Iris pigment epithelial cell (primary cell): ENCODE measurements at places on chromosomes 5 and 9.
A peak's percentile ranks its signal among the peaks of the same experiment; 100 is the strongest.

- DNase-seq: no peak
These were observed 1435.7 kb downstream of the MAT2B start for GRCh38 chr5:164941132-164941531.

GRCh38 chr5:55836191-55836590, 15.0 kb upstream of the IL31RA start:
- peak; percentile 43 for DNase-seq

- no peak for DNase-seq
These were observed 321.8 kb downstream of the SLIT3 start for GRCh38 chr5:168979135-168979534.

- DNase-seq: no peak
These were observed 25.8 kb upstream of the MED10 start for GRCh38 chr5:6404129-6404528.

DNA sequence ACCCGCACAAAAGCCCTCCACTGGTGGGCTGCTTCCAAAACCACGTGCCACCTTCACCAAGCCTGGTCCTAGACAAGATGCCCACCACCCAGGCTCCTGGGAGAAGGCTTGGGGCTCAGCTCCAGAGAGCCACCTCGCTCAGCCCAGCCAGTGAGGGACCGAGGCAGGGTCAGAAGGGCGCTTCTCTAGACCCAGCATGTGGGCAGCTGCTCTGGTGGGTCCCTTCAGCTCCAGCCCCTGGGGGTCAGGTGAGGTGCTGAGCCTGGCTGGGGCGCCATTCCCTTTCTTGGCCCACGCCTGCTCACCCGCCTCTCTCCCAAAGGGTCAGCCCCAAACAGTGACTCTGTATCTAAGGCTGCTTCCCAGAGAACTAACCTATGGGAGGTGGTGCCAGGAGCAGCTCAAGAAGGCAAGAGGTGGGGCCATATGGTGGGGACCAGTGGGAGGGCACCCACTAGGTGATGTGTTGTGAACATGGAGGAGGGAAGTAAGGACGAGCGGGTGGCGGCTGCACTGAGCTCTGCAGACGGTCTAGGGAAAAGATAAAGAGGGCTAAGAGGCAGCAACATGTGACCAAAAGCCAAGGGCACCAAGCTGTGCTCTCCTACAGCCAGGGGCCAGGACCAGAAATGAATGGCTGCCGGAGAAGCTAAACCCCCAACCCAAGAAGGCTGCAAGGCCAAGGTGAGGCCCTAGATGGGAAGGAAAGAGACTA, 79.3 kb downstream of the CAMSAP1 start:
- no peak for DNase-seq

DNA sequence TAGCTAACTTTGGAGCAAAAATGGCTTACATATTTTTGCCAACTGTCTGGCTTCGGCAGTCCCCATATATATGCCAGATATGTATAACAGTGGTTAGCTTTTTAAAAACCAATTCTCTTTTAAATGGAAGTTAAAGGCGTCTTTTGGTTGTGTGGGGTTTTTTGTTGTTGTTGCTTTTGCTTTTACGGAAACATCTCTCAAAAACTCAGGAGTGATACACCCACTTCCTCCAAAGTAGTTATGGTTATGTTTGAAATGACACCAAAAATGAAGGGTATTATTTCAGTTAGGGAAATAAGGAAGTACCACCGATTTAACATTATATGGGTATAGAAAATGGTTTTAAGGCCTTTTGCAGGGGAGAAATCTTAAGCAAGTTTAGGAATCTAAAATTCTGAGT, 2.3 kb downstream of the CNOT8 start:
- no peak for DNase-seq

- no peak for DNase-seq
These were observed 59.5 kb downstream of the PIK3R1 start for GRCh38 chr5:68274847-68275651.

DNA sequence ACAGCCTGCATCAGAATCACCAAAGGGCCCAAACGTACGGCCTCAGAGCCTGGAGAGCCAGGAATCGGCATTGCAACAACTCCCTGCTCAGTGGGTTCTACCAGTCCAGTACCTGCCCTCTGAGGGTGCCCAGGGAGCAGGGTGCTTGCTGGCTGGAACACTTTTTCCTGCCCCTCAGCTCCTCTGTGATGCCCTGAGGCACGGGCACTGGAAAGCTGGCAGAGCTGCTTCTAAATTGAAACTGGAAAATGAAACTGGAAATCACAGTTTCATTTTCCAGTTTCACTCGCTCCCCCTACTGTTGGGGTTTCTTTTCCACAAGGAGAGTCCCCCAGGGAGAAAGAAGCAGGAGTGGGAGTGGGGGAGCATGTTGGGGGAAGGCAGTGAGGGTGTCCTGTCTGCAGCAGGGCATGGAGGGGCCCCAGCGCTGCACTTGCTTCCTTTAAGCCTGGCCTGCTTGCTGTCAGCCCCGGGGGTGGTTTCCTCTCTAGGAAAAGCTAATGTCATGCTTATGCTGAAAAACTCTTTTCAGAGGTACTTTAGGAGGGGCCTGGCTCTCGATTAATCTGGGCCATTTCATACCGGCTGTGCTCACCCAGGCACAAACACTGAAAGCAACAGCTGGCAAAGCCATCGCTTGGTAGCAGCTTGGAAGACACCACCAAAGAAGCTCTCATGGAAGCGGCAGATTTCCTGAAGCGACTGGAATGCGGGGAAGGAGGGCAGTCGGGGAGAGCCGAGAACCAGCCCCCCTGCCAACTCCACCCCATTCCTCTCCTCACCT, 26.2 kb downstream of the IRF1 start:
- no peak for DNase-seq

GRCh38 chr5:160961038-160961437, 109.0 kb upstream of the ATP10B start:
- DNase-seq: no peak

- peak; percentile 35 for DNase-seq
These were observed 60.7 kb downstream of the COL27A1 start for GRCh38 chr9:114216081-114216480.

DNA sequence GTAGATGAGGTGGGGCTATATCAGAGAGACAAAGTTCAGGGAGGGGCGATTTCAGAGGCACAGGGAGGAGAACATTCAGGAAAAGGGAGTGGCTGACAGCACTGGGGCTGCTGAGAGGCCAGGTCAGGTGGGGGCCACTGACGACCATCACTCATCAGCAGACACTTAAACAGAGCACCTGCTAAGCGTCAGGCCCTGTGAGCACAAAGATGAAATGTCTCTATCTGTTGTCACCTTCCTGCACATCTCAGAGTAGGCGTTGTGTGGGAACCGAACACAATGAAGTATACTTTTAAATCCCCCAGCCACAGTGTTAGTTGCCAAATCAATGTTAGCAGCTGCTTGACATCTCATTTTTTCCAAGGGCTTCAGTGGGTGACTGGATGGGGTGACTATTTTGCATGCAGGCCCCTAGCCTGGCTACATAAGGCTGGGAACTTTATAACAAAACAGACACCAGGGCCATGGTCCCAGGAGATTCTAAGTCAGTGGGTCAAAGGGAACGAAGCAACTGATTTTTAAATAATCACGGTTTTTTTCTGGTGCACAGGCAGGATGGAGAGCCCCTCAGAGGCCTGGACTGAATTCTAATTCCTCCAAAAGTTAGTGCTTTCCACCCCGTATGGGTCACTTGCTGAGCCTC, 31.1 kb upstream of the ANKRD18A start:
- DNase-seq: no peak

GRCh38 chr5:35438786-35439185, 178.9 kb upstream of the SPEF2 start:
- no peak for DNase-seq

DNA sequence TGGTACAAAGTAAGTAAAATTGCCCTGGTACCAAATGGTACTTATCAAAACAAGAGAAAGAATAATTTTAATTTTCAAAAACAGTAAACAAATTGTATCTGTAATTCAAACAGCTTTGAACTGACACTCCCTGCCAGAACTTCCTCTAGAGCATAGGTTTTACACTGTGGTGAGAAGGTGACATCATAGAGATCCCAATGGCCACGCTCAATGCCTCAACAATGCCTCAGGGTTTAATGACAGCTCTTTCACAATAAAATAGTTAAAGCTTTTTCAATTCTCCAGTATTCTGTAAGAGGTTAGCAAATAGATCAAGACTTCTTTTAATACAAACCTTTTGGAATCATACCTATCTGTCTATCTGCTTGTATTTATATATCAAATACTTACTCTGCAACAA, 437.1 kb downstream of the PRR16 start:
- DNase-seq: no peak

GRCh38 chr9:93098236-93098946, 2.4 kb downstream of the CARD19 start:
- peak; percentile 98 for DNase-seq

GRCh38 chr9:120394058-120394669, 185.8 kb downstream of the CDK5RAP2 start:
- DNase-seq: peak; percentile 98

- DNase-seq: no peak
These were observed 478.3 kb downstream of the PSAT1 start for GRCh38 chr9:78775211-78775610.

- DNase-seq: no peak
These were observed 241.4 kb downstream of the HINT1 start for GRCh38 chr5:130923543-130924124.

DNA sequence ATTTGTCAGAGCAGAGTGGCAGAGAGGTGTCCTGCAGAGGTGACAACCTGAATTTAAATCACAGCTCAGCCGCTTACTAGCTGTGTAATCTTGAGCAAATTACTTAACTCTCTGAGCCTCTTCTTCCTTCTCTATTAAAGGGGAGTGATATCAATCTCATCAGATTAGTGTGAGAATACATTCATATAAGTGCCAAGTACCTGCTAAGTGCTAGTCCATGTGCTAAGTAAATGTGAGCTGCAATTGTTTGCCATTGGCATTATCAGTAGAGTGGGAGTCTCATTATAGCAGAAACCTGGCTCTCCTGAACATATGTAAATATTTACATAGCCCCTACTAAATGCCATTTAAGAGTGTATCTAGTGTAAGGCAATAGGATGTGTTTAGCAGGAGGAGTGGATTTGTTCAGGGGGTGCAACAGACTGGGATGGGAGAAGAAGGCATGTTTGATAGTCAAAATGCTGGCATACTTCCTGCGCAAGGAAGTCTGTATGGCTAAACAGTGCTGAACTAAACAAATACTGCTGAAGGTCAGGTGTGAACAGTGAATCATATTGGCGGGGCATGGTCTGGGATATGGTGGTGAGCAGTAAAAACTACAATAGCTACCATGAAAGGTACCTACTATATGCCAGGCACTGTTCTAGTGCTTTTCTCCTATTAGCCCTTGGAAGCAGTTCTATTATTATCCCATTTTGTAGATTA, 74.5 kb downstream of the F2RL2 start:
- DNase-seq: no peak

DNA sequence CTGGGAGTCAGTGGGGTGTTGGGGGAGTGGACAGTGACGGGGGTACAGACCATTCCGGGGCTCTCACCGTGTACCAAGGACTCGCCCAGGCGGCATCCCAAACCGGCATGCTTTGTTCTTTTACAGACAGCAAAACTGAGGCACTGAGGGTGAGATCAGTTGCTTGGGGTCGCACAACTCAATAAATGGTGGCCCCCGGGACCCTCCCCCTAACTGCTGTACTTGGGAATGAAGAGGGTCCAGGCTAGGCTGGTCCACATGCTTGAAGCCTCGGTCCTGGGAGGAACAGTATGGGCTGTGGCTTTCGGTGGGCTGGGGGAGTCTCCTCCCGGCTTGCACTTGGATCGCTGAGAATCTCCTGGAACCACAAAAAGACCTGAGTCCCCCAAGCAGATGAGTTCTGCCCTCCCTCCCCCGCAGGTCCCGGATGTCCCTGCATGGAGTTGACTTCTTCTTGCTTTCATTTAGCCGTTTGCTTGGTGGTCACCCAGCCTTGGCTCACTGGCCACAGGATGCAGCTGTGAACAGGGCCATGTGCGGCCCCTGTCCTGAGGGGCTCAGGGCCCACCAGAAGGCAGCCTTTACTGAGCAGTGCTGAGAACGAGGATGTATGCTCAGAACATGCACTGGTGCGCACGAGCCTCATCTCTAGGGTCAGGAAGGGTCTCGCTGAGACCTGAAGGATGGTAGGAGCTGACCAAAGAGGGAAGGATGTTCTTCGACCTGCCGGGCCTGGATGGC, 4.2 kb downstream of the LAMC3 start:
- no peak for DNase-seq

DNA sequence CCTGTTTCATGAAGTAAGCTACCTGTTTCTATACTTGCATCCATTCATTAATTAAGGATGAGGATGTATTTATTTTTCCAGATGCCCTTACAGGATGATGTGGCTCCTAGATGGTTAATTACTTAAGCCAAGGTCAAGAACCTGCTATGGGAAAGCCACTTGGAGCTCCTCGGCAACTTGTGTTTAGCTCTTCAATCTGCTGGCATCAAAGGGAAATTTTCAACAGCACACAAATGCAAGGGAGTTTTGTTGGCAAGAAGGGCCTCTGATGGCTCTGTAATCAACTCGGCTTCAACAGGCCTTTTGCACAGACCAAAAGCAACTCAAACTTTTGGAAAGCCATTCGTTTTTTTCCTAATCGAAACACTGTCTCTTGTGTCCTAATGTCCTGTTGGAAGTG, 125.3 kb downstream of the EFNA5 start:
- no peak for DNase-seq

DNA sequence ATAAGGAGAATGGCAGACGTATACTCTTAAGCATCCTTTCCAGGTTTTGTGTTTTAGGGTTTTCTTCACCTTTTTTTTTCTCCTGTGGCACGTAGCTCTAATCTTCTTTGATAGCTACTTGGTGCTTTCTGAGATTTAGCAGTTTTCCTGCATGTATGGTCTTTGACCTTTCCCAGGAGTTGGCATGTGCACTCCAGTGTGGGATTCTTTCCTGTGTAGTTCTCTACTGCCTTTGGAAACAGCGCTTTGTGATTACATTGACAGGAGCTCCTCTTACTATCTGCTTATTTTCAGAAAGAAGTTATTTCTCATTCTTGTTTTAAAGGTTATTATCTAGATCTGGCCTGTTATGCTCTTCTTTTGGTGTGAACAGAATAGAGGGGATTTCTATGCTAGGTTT, 65.5 kb downstream of the UNC13B start:
- no peak for DNase-seq

DNA sequence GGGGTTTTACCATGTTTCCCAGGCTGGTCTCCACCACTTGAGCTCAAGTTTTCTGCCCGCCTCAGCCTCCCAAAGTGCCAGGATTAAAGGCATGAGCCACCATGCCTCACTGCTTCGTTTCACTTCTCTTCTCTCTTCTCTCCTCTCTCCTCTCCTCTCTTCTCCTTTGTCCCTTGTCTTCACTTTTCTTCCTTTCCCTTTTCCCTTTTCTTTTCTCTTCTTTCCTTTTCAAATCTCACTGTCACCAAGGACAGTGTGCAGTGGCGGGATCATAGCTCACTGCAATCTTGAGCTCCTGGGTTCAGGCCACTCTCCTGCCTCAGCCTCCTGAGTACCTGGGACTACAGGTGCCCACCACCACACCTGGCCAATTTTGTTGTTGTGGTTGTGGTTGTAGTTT, 49.5 kb downstream of the SLF1 start:
- DNase-seq: no peak

DNA sequence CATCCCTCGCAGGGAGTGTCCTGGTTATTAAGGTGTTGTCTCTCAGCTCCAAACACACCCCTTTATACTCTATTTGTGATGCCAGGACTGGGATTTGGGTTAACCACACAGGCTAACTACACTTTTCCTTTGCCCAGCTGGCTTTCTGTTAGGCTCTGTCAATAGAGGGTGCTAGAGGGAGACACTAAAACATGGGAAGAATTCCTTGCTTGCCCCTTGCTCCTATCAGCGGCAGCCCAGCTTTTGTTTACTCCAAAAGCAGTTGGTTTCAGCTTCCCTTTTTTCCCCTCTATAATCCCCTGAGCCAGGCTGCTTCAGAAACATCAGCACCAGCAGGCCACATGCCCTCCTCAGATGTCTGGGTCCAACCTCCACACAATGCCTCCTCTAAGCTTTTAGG, 297.1 kb downstream of the KCTD16 start:
- peak; percentile 57 for DNase-seq
